ENCODE measurements at places on chromosomes 4 and X.

- DNase-seq, result no peak
Observed at GRCh38 chr4:48191758-48192157, 57.7 kb upstream of the TXK start.

- DNase-seq, result peak; percentile 57
Observed at GRCh38 chrX:25049357-25049756, 33.6 kb upstream of the ARX start.

DNA sequence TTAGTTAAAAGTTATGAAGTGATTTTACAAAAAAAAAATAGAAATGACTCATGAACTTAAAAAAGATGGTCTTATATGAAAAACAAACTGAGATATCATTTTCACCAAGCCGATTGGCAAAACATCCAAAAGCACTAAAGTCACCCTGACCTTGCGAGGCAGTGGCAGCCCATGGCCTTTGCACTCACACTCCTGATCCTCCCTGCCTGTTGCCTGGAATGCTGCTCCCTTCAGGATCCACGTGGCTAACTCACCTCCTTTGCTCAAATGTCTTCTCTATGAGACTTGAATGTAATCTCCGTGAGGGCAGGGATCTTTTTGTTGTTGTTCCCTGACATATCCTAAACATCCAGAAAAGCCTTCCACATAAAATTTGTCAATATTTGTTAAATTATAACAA, 106.4 kb downstream of the RAPGEF2 start:
- no peak for DNase-seq

GRCh38 chr4:139286186-139286698, 6.2 kb upstream of the MGARP start:
- DNase-seq, result no peak

- no peak for DNase-seq
Observed at GRCh38 chr4:174137698-174138097, 145.8 kb downstream of the FBXO8 start.

DNA sequence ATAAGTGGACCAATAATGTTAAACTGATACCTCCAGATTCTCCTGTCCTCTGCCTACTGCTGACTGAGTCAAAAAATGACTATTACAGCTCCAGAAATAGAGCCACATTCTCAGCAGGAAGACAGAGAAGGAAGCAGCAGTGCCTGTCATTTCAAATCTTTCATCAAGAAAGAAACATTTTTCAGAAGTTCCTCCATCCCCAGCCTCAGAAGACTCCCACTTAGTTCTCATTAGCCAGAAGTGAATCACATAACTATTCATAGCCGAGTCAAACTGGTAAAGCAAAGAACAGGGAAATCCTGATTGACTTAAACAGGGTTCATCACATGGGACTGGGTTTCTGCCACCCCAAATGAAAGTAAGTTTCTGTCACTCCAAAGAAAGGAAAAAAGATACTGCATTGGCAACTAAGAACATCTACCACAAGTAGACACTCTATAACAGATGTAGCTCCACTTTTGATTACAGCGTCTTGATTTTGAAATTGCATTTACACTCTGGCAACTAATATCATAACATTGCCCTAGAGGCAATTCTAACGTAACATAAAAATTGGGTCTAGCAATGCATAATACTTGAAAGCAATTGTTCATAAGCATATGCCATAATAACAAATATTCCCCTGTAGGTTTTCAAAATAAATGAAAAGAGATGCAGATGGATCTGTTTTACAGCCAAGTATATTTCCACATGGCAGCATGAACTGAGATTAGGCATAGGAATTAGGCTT, 599.8 kb downstream of the GALNTL6 start:
- no peak for DNase-seq

- DNase-seq, result no peak
Observed at GRCh38 chr4:138677748-138678147, 337.8 kb upstream of the NOCT start.

DNA sequence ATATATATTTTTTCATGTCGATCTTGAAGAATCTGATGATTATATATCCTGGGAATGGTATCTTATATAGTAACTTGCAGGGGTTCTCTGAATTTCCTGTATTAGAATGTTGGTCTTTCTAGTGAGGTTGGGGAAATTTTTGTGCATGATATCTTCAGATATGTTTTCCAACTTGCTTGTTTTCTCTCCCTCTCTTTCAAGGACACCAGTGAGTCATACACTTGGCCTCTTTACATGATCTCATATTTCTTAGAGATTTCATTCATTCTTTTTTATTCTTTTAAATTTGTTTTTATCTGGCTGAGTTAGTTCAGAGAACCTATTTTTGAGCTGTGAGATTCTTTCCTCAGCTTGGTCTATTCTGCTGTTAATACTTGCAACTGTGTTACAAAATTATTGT, 27.2 kb upstream of the C4orf17 start:
- no peak for DNase-seq

- no peak for DNase-seq
Observed at GRCh38 chrX:154040307-154040756, 20.6 kb upstream of the IRAK1 start.

DNA sequence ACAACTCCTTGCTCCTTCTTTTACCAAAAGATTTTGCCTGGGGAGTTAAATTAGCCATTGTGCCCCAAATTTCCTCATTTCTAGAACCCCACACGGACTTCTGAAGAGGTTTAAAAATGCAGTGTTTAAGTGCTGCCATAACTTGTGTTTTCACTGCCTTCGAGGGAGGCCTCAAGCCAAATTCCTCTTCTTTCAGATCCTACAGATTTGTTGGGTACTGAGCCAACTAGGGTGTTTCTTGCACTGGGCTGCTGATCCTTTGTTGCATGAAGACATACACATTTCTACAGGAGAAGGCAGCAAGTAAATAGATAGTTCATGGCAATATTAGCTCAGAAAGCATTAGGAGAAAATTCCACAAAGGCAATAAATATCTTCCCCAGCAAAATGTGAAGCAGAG, 43.8 kb downstream of the GLRA2 start:
- no peak for DNase-seq

- no peak for DNase-seq
Observed at GRCh38 chrX:2410279-2411020, 90.3 kb downstream of the DHRSX start.

- DNase-seq, result peak; percentile 59
Observed at GRCh38 chr4:4789462-4789861, 70.0 kb upstream of the MSX1 start.

DNA sequence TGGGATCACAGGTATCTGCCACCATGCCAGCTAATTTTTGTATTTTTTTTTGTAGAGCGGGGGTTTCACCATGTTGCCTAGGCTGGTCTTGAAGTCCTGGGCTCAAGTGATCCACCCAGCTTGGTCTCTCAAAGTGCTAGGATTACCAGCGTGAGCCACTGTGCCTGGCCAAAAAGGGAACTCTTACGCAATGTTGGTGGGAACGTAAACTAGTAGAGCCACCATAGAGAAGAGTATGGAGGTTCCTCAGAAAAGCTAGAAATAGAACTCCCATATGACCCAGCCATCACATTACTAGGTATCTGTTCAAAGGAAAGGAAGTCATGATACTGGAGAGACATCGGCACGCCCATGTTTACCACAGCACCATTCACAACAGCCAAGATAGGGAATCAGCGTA, 85.9 kb downstream of the PRKX start:
- DNase-seq, result no peak

- no peak for DNase-seq
Observed at GRCh38 chrX:70026851-70027200, 22.9 kb downstream of the AWAT2 start.

- no peak for DNase-seq
Observed at GRCh38 chr4:174553031-174553430, 30.7 kb upstream of the HPGD start.

DNA sequence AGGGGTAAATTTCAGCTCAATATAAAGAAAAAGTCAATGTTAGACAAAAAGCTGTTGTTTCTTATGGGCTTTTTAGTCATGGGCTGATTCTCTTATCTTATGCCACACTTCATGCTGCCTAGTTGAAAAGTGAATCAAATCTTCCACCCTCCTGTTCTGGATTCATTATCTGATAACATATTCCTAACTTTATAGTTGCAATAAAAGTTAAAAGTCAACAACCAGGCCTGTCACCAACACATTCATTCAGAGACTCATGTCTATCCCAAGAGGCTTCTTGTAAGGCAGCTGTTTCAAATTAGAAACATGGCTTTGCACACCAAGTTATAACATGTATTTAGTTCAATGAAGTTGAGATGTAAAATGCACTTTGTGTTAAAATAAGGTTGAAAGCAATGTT, 243.8 kb downstream of the ADAMTS3 start:
- no peak for DNase-seq

DNA sequence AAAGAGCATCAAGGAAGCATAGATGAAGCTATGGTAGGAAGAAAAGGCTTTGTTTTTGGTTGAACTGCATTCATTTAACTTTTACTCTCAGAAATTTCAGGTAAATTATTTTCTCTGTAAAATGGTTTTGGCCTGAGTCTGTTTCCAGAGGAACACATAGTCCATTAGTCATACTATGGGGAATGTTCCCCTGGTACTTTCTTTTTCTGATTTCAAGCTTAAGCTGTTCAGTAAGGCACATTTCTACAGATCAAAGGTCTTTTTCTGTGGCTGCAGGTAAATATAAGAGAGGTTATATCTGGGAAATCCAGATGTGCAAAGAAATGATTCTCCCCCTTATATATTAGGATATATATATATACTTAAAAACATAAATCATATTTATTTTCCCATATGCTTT, 1744.4 kb upstream of the ADGRL3 start:
- no peak for DNase-seq

- no peak for DNase-seq
Observed at GRCh38 chr4:18041114-18041513, 19.6 kb upstream of the LCORL start.

DNA sequence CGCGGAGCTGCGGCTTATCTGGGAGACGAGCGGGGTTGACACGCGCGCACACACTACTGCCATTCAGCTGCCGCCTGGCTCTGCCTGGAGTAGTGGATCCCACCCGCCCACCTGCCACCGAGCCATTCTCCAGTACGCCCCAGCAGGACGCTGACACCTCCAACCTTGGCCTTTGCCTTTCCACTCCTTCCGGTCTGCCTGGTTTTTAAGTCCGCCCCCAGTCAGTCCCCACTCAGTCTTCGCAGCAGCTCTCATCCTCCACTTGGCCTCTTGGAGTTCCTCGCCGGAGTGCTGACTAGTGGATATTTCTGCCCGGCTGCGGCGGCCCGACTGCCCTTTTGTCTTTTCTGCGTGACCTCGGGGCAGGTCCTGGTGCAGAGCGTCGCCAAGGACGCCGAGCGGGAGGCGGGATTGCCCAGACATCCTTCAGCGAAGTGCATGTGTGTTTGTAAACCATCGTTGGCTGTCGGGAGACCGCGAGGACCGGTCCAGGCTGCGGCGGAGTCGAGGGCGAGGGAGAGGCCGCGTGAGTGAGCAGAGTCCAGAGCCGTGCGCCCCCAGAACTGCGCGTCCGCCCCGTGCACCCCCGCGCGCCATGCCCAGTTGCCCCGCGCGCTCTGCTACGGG, 1.1 kb downstream of the SLIT2 start:
- DNase-seq, result no peak

DNA sequence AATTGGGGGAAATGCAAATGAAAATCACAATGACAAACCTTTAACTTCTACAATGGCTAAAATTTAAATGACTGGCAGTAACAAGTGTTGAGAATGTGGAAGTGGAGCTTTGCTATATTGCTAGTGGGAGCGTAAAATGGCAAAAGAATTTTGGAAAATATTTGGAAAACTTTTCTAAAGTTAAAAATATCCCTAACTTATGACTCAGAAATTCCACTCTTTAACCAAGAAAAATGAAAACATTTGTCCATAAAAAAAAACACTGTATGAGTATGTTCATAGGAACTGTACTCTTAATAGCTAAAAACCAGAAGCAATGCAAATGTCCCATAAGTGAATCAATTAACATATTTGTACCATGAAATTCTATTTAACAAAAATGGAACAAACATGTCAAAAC, 3.6 kb downstream of the TBCK start:
- DNase-seq, result no peak

- no peak for DNase-seq
Observed at GRCh38 chrX:20639115-20639514, 372.4 kb upstream of the RPS6KA3 start.

- no peak for DNase-seq
Observed at GRCh38 chr4:141625023-141625422, 11.4 kb upstream of the IL15 start.

- no peak for DNase-seq
Observed at GRCh38 chr4:127641524-127641923, 8.8 kb downstream of the INTU start.

GRCh38 chr4:133559987-133560386, 410.9 kb downstream of the PCDH10 start:
- no peak for DNase-seq

GRCh38 chrX:95945528-95945927, 739.1 kb upstream of the DIAPH2 start:
- no peak for DNase-seq

- no peak for DNase-seq
Observed at GRCh38 chr4:5277079-5277478, 225.8 kb downstream of the STK32B start.

- DNase-seq, result no peak
Observed at GRCh38 chr4:167032871-167033270, 201.4 kb downstream of the SPOCK3 start.

GRCh38 chr4:79893456-79893855, 179.6 kb downstream of the ANTXR2 start:
- DNase-seq, result no peak

GRCh38 chr4:94934201-94934600, 176.4 kb downstream of the BMPR1B start:
- no peak for DNase-seq

DNA sequence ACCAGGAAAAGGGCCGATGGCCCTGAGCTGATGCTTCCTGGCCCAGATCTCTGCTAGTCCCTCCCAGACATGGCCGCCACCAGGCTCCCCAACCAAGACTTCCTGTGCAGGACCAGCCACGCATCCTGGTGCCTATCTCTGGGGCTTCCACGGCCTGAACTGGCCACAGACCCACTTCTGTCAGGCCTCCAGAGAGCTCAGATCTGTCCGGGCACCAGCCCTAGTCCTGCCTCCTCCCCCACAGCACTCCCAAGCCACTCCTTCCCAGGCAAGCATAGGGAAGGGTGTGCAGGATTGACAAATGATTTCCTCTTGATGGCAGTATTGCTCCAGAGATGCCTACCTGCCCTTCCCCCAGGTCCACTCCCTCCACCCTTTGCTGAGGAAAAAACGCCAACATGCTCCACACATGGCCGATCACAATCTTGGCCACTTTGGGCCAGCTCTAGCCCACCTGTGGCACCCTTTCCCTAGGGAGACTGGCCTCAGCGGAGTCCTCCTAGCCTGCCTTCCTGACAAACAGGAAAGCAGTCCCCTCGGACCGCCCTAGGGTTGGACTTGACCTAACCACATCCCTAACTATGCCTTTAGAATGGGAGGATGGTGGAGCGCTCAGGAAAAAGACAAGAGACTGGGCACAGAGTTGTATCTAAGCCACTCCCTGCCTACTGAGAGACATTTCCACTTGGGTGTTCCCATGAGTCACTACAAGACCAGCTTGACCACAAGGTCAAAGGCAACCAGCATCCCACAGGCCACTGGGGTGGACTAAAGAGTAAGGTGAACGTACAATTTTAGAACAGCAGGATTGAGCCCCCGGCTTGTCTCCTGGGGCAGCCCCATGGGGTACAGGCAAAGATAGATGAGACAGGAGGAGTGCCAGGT, 277.5 kb upstream of the AGTR2 start:
- DNase-seq, result no peak

GRCh38 chrX:103197721-103198306, 17.1 kb upstream of the BEX4 start:
- no peak for DNase-seq
